Cortex of kidney (tissue), 1 donor: ENCODE measurements at places on chromosomes 12 and 14.

- DNase-seq: no peak
Observed at GRCh38 chr12:109446869-109447268, 30.2 kb downstream of the KCTD10 start.

- DNase-seq: no peak
Observed at GRCh38 chr12:123599310-123599709, 2.6 kb upstream of the DDX55 start.

DNA sequence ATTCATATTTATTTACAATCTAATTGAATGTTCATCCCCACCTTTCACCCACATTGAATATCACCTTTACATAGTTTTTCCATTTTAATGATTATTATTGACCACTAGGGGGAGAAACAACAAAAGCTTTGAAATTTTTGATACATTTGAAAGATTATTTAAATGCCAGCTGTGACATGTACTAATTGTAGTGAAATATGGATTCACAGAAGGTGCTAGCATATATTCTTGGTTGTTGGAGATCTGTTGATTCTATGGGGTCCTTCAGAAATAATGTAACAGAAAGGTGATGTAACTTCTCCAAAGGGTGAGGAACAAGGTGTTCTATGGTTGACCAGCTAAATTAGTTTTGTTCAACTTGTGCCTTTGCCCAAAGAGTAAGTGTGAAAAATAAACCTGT is 22.4 kb upstream of the GPR33 start:
- no peak for DNase-seq

DNA sequence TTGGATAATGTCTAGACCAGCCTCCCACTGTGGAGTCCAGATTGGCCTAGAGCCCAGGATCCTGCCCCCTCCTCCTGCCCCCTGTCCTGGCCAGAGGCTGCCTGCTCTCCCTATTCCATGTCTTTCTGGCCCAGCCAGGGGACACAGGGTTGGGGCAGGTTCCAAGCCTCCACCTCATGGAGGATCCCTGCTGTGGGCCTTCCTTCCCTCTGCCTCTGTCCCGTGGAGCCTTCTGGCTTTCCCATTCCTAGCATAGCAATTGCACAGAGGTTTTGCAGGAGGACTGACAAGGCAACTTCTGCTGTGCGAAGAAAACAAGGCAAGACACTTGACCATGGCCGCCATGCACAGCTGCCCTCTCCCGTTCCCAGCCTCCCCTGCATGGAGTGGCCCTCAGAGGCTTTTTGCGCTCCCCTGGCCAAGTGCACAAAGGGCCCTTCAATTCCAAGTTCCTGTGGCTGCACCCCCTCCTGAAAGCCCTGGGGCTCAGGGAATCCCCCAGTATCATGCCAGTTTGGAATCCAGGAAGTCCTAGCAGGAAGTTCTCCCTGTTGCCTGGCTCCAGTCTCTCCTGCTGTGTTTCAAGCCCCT is 42.1 kb downstream of the KRT80 start:
- DNase-seq: no peak

DNA sequence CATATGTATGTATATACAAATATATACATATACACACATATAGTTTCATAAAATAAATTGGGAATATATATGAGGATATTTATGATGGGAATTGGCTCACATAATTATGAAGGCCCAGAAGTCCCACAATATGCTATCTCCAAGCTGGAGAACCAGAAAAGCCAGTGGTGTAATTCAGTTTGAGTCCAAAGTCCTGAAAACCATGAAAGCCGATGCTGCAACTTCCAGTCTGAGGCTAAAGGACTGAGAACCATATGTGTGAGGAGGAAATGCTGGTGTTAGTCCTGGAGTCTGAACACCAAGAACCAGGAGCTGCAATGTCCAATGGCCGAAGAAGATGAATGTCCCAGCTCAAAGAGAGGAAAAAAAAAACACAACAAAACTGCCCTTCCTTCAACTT is 65.5 kb upstream of the PRKD1 start:
- DNase-seq: no peak

DNA sequence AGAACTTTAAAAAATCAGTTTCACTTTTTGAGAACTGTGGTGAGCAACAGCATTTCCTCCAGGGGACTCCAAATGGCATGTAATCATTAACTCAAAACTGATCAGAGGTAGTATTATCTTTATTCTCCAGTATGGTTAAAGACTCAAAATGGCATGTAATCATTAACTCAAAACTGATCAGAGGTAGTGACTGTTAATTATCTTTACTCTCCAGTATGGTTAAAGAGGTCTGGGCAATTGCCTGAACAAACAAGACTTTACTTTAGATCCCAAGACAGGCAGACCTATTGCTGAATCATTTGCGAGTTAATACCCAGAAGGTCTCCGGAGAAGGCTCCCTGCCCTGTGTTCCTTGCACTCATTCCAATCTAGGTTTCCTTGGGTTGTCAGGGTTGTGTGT is 6.6 kb upstream of the ACADS start:
- no peak for DNase-seq

- DNase-seq: no peak
Observed at GRCh38 chr14:61854898-61855297, 92.7 kb downstream of the SNAPC1 start.

GRCh38 chr14:64773046-64773445 is 68.8 kb downstream of the PLEKHG3 start:
- DNase-seq: no peak

GRCh38 chr14:44135972-44136371 is 371.1 kb downstream of the FSCB start:
- no peak for DNase-seq

DNA sequence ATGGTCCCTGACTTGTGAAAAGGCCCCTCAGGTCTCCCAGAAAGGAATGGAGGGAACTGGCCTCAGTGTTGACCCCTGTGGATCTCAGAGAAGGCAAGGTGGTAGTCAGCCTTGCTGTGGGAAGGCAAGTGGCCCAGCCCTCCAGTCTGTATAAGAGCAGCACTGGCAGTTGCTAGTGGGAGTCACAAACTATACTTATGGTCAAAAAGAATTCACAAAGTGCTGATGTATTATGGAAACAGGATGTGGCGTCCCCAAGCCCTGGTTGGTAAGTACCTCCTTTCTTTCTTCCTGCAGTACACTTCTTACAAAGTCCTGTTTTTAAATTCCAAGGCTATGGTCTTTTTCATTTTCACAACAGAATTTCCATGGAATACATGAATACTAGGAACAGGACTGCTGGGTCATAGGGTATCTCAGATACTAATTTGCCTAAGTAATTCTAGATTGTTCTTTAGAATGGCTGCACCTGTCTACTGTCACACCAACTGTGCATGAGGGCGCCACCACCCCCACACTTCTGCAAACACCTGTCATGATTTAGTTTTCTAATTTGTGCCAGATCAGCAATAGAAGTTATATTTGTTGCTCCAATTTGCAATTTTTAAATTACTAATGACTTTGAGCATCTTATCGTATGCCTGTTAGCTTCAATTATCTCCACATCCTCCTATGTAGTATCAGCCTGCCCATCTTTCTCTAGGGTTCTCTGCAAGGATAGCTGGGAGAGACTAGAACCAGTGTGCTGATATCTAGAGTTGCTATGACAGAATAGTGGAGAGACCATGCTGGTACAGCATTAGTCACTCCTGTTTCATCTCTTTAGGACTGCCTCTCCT is 40.7 kb upstream of the TMEM263 start:
- no peak for DNase-seq

DNA sequence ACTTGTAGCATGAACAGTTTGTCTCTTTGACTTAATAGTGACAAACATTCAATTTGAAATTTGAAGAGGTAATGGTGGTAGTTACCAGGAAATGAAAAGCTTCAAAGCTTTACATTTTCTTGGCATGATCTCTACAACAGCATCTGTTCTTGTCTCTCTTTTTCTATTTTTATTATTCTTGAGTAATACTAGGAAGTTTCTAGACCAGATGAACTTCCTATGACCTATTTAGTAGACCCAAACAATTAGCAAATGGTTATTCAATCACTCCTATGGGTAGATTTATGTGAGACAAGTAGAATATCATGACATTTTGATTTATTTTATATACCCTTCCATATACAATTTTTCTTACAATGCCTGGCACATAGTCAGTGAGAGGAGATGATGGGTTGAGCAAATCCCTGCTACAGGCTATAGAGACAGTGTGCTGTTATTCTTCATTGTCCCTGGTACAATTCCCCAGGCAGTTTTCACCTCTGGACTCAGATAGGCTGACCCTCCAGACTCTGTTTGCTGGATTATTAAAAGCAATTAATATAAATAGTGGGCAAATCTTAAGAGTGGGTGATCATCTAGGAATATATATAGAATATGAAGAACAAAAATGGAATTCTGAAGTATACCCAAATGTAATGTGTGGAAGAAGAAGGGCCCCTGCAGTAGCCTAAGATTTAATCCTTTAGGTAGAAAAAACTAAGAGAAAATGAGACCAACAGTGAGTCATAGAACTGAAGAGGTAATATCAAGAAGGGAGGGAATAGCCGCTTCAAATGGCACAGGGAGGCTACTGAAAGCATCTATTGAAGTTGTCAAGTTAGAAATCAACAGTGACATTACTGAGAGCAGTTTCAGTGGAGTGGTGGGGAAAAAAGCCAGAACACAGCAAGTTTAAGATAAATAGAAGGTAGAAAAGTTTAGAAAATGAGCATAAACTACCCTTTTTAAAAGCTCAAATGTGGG is 512.0 kb downstream of the FOXG1 start:
- DNase-seq: no peak

DNA sequence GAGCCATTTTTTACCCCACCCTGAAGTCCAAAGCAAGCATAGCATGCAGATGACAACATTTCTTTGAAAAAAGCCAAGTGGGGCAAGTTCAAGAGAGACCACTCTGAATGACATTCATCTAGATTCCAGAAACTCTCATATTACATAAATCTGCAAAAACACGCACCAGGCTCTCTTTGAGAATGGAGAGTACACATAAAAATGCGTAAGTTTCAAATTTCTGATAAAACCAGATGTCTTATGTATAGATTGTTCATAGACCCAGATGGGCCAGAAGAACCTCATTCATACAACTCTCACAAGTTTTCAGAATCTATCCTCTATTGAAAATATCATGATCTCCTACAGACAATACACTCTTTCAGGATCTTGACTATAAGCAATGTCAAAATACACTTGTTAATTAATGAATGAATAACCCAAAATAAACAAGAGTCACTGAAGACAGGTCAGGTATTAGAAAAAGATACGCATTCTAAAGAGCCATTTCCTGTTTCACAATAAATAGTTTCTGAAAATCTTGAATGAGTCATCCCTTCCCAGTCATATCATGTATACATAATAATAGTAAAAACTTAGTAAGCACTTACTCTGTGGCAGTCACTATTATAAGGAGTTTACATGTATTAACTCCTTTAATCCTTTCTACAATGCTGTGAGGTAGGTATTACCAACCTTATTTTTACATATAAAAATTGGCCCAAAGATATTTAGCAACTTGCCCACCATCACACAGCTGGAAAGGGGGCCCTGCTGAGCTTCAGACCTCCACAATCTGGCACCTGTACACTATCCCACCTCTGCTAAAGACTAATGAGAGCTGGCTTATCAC is 72.0 kb downstream of the PPP2R5E start:
- DNase-seq: no peak

DNA sequence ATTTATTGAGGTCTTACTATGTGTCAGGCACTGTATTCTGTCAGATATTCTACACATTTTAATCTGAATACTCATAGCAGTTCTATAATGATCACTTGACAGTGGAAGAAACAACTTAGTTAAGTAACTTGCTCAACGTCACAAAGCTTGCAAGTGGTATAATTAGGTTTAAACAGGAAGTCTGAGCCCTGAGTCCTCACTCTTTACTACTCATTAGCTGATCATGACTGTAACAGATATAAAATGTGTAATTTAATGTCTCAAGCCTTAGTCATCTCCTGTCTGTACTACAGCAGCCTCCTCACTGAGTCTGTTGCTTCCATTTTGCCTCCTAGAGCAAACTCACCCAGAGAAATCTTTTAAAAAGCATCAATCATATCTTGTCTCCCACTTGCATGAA is 38.9 kb downstream of the PPP4R4 start:
- DNase-seq: no peak

DNA sequence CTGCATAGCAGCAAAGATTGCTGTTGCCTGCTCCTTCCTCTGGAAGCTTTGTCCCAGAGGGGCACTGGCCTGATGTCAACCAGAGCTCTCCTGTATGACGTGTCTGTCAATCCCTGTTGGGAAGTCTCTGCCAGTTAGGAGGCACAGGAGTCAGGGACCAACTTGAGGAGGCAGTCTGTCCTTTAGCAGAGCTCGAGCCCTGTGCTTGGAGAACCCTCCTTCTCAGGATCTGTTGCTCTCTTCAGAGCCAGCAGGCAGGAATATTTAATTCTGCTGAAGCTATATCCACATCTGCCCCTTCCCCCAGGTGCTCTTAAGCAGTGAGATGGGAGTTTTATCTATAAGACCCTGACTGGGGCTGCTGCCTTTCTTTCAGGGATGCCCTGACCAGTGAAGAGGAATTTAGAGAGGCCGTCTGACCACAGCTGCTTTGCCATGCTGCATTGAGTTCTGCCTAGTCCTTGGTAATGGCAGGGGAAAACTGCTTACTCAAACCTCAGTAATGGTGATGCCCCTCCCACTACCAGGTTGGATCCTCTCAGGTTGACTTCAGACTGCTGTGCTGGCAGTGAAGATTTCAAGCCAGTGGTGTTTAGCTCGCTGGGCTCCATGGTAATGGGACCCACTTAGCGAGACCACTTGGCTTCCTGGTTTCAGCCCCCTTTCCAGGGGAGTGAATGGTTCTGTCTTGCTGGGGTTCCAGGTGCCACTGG is 218.6 kb upstream of the SLC38A2 start:
- no peak for DNase-seq

DNA sequence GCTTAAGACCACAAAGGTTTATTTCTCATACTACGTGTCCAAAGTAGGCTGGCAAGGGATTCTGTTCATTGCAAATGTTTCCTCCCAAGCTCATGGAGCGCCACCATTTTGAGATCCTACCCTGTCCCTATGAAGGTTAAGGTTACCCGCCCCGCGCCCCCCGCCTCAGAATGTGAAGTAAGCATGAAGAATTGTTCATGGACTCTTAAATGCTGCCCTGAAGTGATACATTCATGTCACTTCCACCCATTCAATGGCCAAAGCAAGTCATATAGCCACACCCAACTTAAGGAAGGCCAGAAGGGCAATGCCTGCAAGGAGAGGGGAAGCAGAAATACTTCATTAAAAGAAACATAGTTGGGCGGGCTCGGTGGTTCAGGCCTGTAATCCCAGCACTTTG is 4.2 kb downstream of the TMEM253 start:
- DNase-seq: no peak

DNA sequence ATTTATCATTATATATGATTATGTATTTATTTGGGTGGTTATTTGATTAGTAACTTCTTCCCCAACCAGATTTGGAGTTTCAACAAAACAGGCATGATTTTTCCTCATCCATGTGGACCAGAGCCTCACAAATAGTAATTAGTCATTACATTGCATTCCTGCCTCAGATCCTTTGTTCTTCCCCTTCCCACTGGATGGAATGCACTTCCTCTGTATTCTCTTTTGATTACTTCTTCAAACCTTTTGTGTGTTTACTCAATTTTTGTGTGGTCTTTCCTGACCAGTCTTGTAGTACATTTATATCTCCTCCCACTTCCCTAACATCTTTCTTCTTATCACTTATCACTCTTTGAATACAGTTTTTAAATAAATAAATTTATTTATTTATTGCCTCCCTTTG is 15.5 kb downstream of the SYT1 start:
- no peak for DNase-seq

GRCh38 chr12:66296176-66296683 is 6.1 kb upstream of the HELB start:
- no peak for DNase-seq
